NCI-H460 (cell line): ENCODE measurements at places on chromosomes 12 and 14.

GRCh38 chr12:12717586-12718380 is 615 bp downstream of the CDKN1B start:
- DNase-seq = no peak

GRCh38 chr14:59207506-59207933 is 19.1 kb downstream of the DAAM1 start:
- DNase-seq = no peak

- DNase-seq = no peak
Observed at GRCh38 chr12:51845482-51845881, 3.0 kb downstream of the FIGNL2 start.

GRCh38 chr14:48035836-48036235 is 360.4 kb upstream of the MDGA2 start:
- DNase-seq = no peak

DNA sequence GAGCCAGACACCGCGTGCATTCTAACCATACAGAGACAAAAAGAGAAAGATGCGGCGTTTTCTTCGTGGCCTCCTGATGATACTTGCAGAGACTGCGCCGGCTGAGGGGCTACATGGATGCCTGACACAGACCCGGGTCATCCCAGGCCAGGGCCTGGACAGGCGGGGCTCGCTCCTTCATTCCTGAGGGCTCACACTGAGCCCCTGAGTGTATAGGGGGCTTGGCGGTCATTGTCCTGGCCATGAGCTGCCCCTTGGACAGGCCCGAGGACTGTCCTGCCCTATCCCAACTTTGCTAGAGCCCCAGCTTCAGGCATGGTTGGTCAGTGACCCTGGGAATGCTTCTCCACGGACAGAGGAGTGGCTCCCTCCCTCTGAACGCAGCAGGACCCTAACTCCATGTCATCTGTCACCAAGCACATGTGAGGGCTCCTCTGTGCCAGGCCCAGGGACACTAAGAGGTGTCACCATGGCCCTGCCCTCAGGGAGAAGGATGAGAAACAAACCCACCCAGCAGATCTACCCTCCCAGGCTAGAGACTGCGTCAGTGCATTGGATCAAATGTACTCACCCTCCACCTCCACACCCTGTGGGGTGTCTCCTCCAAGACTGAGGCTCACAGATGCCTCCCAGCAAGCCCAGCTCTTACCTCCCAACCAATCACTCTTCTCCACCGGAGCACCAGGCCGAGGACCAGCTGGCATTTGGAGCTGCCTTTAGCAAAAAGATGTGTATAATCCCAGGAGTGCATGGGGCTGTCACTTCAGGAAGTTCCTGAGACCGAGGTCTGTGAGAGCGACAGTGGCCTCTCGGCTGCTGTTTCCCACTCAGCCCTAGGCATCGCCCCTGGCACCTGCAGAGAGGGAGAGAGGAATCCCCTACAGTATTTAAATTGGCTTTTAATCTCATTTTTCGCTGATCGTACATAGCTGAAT is 102.7 kb downstream of the DICER1 start:
- DNase-seq = no peak

DNA sequence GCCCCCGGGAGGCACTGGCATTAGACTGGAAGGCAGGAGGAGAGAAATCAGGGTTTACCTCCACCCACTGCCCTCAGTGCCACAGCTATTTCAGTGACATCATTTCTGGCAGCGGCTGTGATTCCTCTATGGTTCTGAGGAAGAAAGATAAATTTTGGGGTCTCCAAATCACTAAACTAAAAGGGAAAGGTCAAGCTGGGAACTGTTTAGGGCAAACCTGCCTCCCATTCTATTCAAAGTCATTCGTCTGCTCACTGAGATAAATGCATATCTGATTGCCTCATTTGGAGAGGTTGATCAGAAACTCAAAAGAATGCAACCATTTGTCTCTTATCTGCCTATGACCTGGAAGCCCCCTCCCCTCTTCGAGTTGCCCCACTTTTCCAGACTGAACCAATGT is 14.0 kb upstream of the CRY1 start:
- DNase-seq = no peak

GRCh38 chr12:41992022-41992421 is 152.7 kb downstream of the GXYLT1 start:
- no peak for DNase-seq

DNA sequence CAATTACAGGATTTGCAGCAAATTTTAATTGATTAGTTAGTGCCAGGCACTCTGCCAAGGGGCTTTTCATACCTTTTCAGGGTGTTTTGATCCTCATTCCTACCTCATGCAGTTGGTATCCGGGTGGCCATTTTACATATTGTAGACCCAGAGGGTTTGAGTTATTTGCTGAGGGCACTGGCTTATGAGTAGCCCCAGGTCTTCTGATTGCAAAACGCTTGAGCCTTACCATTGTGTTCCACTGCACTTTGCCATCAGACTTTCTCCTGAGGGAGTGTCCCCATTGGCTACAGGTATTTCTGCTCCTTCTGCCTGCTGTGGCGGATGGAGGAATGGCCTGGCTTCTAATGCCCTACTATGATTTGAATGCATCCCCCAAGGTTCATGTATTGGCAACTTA is 257.8 kb upstream of the CRY1 start:
- no peak for DNase-seq

DNA sequence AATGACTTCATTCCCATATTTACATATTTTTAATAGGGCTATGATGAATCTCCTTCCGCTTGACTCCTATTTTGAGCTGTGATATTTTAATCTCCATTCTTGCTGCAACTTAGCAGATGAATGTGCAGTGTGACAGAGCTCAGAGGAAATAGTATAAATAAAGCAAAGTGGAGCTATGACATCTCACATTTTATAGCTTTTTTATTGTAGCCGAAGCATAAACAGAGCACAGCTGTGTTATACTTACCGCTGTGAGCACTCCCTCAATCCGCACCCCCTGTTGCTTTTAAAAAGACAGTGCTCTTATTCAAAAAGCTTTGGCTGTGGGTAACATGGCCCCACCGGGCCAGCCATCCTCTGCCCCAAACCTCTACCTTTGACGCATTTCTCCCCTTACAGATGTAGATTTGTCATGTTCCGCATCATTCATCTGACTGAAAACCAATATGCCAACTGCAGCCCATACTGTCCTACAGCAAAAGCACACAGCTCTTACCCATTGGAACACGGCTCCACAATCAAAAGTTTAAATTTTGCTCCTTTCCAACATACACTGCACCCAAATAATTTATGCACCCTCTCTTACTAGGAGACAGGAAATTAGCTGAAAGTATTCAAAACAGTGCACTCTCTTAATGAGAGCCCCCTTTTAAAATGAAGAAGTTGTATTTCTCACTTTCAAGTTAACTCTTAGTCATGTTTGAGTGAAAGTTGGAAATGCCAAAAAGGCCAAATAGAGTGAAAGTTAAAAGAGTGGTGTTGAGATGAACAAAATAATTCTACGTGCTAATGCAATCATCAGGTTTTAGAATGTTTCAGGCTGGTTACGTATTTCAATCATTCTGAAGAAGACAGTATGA is 429.3 kb upstream of the SOX5 start:
- DNase-seq = no peak
